ENCODE measurements at places on chromosomes 16 and 17.

DNA sequence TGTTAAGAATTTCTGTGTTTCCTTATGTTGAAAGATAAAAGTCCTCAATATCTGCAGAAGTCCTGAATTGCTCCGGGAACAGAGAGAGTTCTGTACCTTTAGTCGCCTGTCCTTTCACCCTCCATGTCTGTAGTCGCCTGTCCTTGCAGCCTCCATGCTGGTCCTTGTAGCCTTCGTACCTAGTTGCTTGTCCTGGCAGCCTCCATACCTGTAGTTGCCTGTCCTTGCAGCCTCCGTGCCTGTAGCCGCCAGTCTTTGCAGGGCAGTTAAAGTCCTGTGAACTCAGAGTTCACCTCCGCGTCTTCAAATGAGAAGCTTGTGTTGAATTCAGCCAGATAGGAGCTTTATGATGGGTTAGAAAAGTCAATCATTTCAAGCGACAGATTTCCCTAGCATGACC lies 19.5 kb upstream of the ITGAX start:
- DNase-seq = no peak

- no peak for DNase-seq
Measured at GRCh38 chr16:55585631-55586030, 19.1 kb downstream of the CAPNS2 start.

DNA sequence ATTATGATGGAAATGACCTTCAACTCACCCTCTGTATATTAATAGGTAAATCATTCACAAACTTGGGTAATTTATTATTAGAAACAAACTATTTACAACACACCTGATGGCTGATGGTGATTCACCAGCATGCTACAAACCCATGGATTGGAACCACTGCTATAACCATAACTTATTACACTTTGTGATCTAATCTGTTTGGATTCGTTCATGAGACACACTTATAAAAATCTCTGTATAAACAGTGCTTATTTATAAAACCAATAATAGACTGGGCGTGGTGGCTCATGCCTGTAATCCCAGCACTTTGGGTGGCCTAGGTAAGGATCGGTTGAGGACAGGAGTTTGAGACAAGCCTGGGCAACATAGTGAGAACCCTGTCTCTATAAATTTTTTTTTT lies 16.0 kb downstream of the SMIM36 start:
- DNase-seq = no peak

- no peak for DNase-seq
Measured at GRCh38 chr16:86868786-86869185, 290.4 kb downstream of the FOXL1 start.

DNA sequence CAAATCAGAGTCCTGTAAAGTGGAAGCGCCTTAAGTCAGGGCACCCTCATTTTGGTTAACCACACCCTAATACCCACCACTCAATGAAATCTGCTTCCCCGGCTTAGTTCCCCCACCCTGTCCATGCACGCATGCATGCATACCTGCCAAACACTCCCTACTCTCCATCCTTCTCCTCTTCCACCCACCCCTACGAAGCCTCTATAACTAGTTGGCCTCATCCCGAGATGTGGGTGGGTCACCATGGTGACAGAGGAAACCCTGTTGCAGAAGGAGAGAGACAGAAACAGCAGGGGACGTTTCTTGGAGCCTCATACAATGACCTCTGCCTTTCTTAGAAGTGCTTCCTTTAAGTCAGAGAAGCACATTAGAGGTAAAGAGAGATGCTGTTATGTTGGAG lies 46.8 kb upstream of the DNAH9 start:
- no peak for DNase-seq

- no peak for DNase-seq
Measured at GRCh38 chr16:85476389-85476788, 136.7 kb upstream of the GSE1 start.

GRCh38 chr16:79067600-79067999 lies 532.9 kb downstream of the MAF start:
- no peak for DNase-seq

- no peak for DNase-seq
Measured at GRCh38 chr17:63156986-63157385, 191.0 kb downstream of the TANC2 start.

DNA sequence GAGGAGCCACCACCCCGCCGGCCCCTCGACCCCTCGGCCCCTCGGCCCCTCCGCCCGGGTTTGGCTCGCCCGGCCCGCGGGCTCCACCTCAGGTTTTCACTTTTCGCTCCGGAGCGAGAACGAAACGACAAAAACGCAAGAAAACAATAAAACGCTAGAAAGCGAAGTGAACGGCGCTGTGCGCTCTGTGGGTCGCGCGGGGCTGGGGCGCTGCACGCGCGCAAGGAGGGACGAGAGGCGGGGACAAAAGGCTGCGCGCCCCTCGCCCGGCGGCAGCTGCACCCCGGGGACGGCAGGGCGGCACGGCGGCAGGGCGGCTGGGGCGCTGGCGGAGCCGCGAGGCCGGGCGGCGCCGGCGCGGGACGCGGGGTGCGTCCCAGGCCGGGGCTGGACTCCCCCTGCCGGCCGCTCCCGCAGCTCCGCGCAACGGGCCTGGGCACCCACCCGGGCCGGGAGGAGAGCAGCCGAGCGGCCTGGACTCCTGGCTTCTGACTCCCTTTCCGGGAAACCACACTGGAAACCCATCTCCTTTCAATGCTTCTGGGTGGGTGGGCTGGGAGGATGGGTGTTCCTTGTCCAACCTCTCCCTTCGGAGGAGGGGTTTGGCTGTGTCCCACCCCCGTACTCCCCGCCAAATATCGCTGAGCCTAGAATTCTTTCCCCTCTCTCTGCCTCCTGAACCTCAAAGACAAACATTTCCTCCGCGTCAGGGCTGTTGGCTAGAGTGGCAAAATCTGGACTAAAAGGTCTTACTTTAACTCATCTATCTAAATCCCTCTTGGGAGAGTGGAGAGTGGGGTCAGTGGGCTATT lies 9.9 kb downstream of the TBX2 start:
- DNase-seq = peak; percentile 74

- DNase-seq = no peak
Measured at GRCh38 chr17:50219342-50219741, 17.9 kb upstream of the COL1A1 start.

- DNase-seq = no peak
Measured at GRCh38 chr17:81073967-81074839, 39.3 kb downstream of the BAIAP2 start.

DNA sequence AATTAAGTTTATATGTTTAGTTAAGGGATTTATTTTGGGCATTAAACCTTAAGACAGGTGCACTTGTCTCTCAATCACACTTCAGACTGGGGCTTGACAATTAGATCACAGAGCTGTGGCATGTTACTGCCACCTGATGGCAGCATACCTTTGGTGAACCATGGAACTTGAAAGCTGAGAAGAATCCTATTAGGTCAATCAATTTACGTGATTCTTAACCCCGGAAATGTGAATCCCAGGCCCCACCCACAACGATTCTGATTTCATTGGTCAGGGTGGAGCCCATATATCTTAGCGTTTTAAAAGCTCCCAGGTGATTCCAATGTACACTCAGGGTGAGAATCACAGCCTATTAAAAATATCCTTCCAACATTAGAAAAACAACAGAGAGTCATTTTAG lies 91.0 kb downstream of the GSG1L start:
- peak; percentile 28 for DNase-seq

GRCh38 chr16:85465328-85466303 lies 147.5 kb upstream of the GSE1 start:
- no peak for DNase-seq

DNA sequence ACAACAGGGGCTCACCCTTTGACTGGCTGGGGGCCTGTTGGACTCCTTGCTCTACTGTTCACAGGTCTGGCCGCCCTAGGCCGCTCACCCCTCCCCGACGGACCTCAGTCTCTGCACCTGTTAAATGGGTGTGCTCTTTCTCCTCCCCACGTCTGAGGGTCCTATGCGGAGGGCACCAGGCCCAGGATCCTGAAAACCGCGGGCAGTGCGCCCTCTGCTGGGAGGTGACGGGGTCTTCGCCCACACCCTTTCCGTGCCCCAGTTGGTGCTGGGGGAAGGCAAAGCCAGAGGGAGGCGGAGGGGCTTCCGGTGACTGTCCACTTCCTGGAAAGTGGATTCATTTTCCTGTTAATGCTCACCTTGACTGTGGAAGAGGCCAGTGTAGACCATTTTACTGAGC lies 1010.9 kb downstream of the KCNJ18 start:
- peak; percentile 1 for DNase-seq

- DNase-seq = no peak
Measured at GRCh38 chr16:8712589-8713361, 38.4 kb downstream of the ABAT start.

DNA sequence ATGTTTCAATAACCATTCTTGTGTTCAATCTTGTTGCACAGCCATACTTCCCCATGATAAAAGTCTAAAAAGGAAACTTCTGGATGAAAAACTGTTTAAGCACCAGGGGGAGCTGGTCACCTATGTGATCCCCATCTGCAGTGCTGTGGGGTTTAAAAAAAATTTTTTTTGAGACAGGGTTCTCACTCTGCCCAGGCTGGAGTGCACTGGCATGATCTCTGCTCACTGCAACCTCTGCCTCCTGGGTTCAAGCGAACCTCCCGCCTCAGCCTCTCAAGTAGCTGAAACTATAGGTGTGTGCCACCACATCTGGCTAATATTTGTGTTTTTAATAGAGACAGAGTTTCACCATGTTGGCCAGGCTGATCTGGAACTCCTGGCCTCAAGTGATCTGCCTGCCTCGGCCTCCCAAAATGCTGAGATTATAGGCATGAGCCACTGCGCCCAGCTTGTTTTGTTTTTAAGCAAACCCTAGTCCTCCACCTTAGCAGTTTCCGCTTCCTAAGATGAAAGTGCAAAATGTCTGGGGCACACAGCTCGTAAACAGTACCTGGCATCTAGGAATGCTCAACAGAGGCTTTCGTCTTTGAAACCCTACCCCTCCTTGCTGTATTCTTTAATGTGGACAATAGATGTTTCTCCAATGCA lies 25.4 kb downstream of the DNAJA2 start:
- DNase-seq = peak; percentile 41

GRCh38 chr17:34997355-34997862 lies 17.1 kb downstream of the LIG3 start:
- DNase-seq = no peak

GRCh38 chr17:73758245-73758644 lies 114.0 kb upstream of the SDK2 start:
- no peak for DNase-seq

DNA sequence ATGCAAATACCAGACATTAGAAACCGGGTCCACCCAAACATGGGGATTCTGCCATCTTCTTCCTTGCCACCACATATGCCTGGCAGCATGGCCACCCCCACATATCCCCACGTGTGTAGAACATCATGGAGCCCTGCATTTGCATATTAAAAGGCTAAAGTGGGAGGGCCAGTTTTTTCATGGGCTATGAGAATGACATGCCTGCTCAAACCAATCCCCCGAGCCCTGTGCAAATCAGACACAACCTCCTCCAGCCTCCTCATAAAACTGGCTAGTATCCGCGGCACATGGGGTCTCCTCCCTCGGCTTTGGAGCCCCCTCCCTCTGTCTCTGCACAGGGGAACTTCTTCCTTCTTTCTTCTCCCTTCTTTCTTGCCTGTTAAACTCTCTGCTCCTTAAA lies 174.9 kb upstream of the WSCD1 start:
- DNase-seq = no peak

GRCh38 chr17:19250421-19251173 lies 13.4 kb downstream of the EPN2 start:
- DNase-seq = no peak

DNA sequence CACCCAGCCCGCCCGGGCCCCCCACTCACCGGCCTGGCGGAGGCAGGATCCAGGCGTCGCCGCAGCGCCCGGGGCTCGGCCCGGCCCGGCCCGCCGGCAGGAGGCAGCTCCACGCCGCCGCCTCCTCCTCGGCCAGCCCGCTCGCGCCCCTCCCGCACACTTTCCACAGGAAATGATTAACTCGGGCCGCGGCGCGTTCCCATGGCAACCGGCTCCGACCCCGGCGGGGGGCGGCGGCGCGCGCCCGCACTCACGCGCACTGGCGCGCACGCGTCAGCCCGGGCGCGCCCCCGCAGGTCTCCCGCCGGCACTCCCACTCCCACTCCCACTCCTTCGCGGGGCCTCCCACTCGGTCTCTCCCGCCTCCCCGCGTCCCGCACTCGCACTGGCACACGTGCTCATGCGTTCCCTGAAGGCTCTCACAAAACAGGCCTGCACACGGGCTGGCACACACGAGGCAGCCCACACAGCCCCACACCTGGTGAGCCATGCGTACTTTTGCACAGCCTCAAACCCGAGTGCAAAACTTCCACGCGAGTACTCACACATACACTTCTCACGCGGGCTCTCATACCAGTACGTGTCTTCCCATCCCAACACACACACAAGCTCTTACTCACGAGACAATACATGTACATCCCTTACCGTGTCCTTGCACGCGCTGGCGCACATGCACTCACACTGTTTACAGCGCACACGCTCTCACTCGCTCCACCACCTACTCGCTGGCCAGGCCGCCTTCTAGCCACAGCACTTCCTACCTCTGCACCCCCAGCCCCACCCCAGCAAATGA lies at the start of gene KIFC3:
KIFC3 (minus strand) TSS at position 151 of the 793 bp plus-strand sequence. CDS start 4,248 bp downstream, outside the sequence.
- DNase-seq = peak; percentile 26

DNA sequence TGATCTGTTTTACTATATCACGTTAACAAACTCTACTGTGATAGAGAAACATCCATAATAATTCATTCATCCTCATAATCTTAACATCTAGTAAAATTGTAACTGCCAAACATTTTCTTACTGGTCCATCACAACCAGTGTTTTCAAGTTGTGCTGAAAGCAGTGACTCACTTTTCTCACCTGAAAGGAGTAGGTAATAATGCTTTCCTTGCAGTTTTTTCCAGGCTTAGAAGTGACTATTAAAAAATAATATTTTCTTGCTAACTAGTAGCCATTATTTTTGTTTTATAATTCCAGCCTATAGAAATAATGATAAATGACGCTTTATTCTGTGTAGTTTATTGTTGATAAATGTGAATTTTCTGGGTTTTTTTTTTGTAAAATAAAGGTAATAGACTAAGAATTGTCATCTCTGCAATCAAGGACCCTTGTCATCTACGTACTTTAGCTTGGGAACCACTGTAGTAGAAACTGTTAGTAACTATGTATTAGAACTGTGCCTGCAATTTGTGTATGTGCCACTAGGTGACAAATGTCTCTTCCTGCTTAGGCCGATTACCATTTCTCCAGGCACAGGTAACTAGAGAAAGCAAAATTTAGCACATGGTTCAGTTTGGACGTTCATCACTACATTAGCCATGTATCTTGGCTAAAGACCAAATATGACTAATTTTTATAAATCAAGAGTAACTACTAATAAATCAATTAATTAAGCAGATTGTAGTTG lies 409.4 kb upstream of the ERCC4 start:
- no peak for DNase-seq

GRCh38 chr16:73997340-73997711 lies 299.3 kb upstream of the PSMD7 start:
- no peak for DNase-seq

Data from erythroblast (primary cell).